Activated T-helper 1 cell treated with Interleukin-2 at 50 U/mL for 16 hours (primary cell): ENCODE measurements at places on chromosomes 1 and 21.

- no peak for DNase-seq
Measured at GRCh38 chr1:170149241-170149640, 3.5 kb downstream of the NTMT2 start.

DNA sequence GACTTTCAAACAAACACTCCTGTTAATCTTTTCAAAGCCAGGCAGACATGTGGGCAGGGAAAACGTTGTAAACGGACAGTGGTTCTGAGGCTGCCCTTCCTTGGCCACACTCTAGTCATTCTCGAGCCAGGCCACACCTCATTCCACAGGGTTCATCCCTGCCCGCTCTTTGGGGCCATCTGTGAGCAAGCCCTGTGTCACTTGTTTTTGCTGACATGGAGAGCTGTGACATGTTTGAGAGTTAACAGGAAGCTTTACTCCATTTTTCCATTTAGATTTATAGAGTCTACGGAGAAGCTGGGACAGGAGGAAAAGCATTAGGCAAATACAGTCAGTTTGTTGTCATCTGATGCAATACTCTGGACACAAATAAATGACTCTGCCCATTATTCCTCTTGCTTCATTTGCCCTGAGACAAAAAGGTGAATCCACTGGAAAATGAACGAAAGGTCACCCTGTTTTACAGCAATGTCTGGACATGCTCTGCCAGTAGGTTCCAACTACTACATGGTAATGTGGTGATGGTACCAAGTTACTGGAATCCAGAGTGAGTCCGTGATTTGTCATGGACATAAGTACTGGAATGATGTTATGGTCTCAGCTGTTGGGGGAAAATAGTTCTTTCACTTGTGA lies 126.9 kb downstream of the CLIC6 start:
- DNase-seq, result no peak

GRCh38 chr21:27840262-27840661 lies 873.4 kb upstream of the ADAMTS5 start:
- DNase-seq, result no peak

DNA sequence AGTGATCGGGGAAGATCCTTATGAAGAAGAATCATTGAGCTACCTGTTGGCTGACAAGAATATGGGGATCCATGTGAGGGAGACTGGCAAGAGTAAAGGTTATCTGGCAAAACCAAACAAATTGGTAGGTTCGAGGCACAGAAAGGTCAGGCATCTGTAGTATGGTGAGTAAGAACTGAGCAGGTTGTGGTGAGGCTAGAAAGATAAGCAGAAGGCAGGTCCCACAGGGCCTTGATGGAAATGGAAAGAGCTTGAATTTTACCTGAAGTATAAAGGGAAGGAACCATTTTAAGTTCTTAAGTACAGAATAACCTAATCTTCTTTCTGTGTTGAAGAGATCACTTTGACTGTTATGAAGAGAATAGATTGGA lies 11.1 kb downstream of the PTPRC start:
- no peak for DNase-seq

GRCh38 chr1:208874915-208875314 lies 630.7 kb upstream of the PLXNA2 start:
- DNase-seq, result no peak

DNA sequence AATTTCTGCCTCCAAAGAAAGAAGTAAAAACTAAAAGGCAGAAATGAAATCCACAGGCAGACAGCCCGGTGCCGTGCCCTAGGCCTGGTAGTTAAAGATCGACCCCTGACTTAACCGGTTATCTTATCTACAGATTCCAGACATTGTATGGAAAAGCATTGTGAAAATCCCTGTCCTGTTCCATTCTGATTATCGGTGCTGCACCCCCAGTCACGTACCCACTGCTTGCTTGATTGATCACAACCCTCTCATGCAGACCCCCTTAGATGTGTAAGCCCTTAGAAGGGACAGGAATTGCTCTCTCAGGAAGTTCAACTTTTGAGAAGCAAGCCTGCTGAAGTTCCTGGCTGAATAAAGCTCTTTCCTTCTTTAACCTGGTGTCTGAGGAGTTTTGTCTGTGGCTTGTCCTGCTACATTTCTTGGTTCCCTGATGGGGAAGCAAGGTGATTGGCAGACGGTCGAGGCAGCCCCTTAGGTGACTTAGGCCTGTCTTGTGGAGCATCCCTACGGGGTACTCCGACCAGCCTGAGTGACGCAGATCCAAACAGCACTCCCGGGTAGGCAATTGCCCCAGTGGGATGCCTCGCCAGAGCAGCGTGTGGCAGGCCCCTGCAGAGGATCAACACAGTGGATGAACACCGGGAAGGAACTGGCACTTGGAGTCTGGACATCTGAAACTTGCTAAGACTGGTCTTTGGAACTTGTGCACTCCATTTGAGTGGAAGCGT lies 111.2 kb upstream of the PPM1J start:
- DNase-seq, result no peak

DNA sequence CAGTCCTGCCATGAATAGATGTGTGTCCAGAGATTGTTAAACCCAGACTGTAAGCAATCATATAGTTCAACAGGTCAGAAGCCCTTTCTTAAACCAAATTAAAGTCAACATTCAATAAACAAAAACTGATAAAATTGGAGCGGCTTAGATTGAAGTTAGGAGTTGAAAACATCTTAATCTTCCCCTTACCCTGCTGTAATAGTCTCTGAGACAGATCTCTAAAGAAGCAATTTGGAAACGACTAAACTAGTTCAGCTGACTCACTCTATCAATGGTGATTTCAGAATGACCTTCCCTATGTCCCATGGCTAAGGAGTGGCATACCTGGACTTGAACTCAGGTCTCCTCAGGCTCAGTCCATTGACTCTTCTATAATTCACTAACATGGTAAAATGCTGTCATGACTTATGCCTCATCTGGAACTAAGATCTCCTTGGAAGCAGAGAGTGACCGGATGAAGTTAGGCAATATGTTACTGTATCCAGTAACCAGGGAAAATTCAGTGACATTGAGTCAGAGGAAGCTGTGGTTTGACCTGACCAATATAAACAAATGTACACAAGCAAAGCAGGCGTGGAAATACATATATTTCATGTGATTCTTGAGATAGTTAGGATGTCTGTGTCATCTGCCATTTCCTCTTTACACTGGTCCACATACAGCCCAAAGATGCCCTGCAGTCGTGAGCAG lies 30.1 kb downstream of the SGIP1 start:
- no peak for DNase-seq
